Endothelial cell of umbilical vein (primary cell): ENCODE measurements at places on chromosomes 6 and 20. TPM values are rescaled to one million over a fixed set of nuclear protein-coding genes. Genes with fewer than 3 reads are reported as not detected.

Gene SAMD5
- total RNA-seq = 4.6 and 6.9 TPM in 2 replicates

Gene TOX2
- total RNA-seq = 18.6 and 25.7 TPM in 2 replicates

Gene RGS19
- total RNA-seq = 27.8 and 28.3 TPM in 2 replicates

Gene FAM50B
- 10.0 and 10.4 TPM in 2 replicates for total RNA-seq

- peak; percentile 5 for DNase-seq
Observed at GRCh38 chr6:20200761-20201630, 11.3 kb downstream of the MBOAT1 start.

DNA sequence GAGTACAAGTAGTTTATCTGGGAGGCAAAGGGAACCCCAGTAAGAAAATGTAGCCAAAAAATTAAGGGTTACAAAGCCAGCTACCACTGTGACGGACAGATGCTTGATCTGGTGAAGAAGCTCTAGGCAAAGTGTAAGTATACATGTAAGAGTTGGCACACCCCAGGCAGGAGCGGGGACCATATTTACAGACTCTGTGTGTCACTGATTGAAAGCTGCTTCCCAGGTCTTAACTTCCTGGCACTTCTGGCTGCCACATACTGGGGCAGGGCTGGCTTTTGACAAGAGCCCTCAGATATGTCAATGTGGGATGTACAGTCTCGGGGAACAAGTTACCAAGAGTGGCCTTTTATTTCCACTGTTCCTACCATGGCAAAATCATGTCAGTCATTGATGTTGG, 48.0 kb upstream of the BCLAF1 start:
- no peak for DNase-seq

DNA sequence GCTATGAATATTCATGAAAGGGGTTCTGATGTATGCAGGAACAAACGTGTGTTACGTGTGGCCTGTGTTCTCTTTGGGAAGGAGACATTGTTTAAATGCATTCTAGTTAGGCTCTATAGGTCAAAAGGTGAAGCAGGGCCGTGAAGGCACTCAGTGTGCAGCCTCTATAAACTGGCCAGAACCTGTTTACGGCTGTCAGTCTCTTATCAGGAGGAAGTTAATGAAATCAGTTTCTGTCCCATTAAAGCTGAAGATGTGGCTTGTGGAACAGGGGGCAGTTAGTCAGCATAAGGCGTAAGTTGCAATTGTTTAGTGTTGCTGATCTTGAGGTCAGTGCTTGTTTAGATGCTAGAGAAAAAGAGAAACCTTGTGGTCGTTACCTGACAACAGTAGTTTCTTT, 111.5 kb upstream of the KCNG1 start:
- DNase-seq = no peak

DNA sequence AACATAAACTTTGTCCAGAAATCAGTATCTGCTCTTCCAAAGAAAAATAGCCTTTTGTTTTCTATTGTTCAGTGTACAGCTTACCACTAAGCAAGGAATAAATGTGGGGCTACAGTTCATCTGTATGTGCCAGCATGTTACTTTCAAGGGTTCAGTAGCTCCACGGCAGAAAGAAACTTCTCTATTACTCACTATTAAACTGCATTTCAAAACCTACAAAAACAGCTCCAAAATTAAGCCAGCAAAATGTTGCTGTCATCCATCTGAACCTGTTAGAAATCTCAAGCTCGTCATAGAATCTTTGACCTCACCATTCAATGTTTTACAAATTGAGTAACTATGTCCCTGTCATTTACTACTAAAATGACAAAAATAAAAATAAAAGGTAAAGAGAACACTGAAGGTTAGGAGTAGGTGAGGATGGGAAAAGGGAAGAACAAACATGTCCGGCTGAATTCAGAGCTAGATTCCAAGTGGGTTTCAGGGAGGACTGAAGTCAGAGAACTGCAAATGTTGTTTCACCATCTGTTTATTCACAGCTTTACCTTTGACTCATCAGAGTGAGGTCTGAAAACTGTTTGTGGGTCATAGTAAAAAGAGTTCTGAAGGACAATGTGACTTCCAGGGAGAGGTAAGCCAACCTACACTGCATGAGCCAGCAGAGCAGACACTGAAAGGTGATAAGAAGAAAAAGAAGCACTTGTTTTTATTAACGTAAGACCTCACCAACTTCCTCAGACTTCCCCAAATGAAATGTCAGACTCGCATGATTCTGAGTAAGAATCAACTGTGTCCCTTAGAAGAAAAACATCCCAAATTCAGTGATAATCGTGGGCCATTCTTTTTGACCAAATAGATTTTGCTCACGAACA, 62.0 kb downstream of the ATXN1 start:
- DNase-seq = no peak

- peak; percentile 67 for DNase-seq
Observed at GRCh38 chr6:154500769-154501577, 9.5 kb downstream of the CNKSR3 start.

DNA sequence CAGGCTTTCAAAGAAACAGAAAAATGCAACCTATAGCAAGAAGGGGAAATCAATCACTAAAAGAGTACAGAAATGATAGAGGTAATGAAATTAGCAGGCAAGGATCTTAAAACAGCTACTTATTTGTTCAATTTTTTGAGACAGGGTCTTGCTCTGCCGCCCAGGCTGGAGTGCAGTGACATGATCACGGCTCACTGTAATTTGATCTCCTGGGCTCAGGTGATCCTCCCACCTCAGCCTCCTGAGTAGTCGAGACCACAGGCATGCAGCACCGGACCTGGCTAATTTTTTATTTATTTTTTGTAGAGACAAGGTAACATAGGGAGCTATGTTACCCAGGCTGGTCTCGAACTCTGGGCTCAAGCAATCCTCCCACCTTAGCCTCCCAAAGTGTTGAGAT, 21.6 kb downstream of the TFB1M start:
- no peak for DNase-seq

DNA sequence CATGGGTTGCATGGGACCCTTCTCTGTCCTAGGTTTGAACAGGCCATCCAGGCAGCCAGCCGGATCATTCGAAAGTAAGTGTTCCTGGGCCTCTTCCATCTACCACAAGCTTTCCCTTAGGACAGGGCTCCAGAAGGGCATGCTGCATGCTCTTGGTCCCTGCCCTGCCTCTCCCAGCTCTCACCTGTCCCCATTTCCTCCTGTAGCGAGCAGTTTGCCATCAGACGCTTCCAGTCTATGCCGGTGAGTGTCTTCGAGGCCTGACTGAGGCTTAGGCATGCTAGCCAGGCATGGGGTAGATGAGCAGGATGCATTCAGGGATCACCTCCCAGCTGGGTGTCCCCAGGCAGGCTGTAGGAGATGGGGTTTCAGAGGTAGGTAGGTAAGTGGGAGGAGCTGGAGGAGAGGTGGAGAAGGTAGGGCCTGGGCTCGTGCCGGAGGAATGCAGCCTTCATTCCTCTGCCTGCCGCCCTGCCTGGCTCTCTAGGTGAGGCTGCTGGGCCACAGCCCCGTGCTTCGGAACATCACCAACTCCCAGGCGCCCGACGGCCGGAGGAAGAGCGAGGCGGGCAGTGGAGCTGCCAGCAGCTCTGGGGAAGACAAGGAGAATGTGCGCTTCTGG, 4.3 kb downstream of the CDC25B start:
- no peak for DNase-seq

DNA sequence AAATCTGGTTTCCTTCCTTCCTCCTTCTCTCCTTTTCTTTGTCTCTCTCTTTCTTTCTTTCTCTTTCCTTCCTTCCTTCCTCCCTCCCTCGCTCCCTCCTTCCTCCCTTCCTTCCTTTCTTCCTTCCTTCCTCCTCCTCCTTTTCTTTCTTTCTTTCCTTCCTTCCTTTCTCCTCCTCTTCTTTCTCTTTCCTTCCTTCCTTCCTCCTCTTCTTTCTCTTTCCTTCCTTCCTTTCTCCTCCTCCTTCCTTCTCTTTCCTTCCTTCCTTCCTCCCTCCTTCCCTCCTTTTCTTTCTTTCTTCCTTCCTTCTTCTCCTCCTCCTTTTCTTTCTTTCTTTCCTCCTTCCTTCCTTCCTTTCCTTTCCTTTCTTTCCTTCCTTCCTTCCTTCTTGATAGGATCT, 61.2 kb downstream of the VIP start:
- no peak for DNase-seq

DNA sequence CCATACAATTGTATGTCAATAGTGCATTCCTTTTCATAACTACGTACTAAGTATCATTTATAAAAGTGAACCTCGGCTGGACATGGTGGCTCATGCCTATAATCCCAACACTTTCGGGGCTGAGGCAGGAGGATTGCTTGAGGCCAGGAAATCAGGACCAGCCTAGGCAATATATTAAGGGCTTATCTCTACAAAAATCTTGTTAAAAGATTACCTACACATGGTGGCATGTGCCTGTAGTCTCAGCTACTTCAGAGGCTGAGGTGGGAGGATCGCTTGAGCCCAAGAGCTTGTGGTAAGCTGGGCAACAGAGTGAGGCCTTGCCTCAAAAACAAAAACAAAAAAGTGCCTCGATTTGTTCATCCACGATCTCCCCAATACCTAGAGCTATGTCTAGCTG, 449.7 kb upstream of the SULF2 start:
- DNase-seq = no peak

- DNase-seq = no peak
Observed at GRCh38 chr20:3674995-3675900, 6.6 kb downstream of the ADAM33 start.

GRCh38 chr20:59830665-59831023, 102.8 kb downstream of the SYCP2 start:
- no peak for DNase-seq

DNA sequence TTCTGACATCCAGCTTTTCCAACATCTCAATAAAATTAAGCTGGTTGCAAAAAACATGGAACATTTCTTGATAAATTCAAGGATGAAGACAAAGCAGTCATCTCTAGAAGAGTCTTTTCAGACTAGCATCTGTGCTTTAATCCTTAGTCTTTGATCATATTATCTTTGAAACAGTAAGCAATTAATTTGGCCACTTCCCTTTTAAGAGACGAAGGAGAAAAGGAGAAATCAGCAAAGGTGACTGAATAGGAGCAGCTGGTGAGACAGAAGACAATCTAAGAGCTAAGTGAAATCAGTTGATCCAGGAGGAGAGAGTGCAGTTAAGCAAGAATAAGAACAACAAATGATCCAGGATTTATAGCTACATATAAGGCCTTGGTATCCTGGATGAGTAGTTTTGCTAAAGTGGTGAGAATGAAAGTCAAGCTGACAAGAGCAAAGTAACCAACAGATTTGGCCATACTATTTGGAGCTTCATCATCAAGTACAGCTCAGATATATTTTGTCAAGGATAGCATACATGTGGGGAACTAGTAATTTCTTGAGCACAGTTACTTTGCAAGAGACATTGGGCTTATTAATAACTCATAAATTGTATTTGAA, 215.5 kb downstream of the ADGB start:
- DNase-seq = no peak

DNA sequence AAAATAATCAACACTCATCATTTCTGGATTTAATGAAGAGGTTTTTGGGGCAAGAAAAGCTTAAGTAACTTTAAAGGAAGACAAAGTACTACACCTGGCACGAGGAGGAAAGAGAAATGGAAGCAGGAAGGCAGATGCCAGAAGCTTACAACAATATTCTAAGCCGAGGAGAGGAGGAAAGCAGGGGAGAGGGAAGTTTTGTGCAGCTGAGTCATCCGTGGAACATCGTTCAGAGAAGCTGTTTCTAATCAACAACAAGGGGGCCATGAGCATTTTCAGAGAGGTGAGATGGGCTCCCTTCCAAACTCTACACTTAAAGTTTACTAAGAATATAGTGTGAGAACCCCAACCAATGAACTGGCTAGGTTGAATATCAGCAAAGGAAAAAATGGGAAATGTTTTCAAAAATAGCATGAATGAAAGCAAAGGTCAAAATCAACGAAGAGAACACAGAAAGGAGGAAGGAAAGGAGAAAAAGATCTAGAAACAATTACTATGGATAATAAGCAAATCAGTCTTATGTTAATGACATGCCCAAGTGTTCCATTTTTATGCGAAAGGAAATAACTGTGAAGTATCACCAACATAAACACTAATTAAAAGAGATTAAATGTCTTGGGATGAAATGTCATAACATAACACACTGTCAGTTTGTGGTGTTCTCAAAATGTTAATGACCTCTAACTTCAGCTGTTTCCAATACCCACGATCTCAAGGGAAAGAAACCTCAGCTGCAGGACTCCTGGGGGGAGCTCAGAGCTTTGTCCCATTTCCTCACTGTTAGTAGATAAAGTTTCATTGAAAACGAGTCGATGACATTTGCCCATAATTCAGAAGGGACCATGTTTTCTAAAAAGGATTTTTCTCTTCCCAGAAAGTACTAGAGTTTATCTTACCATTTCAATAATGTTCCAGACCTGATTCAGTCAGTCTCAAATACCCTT, 203.4 kb upstream of the STXBP5 start:
- DNase-seq = peak; percentile 48

DNA sequence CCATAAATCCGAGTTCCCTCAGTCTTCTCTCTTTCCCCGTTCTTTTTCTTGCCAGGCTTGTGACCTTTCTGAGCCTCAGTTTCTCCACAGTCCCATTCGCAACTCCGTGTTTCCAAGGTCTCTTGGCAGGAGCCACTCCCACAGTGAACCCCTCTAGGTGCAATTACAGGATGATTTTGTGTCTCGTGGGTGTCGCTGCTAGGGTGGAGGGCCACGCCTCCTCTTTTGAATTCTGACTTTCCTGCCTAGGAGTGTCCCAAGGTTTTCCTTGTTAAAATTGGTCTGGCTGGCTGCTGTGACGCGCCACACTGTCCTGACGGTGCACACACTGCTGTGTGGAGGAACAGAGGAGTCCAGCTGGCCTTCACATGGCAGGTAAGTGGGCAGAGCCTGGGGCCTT, at the start of gene TGM6:
TSS of gene TGM6 (plus strand) at position 301 of the 400 bp plus-strand sequence. CDS start at position 369, 68 bp downstream.
- no peak for DNase-seq

- peak; percentile 57 for DNase-seq
Observed at GRCh38 chr20:48295966-48296421, 510.7 kb upstream of the SULF2 start.

DNA sequence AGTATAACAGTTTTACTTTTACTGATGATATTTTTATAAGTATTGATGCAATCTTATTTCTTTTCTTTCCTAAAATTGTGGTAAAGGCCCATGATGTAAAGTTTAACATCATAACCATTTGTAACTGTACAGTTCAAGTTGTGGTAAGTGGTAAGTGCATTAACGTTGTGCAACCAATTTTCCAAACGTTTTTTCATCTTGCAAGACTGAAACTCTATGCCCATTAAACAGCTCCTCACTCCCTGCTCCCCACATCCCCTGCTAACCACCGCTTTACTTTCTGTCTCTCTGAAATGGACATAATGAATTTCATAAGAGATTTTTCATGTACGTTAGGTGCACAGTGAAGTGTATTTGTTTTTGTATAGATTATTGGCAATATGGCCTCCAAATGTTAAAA, 106.0 kb downstream of the PACRG start:
- no peak for DNase-seq
